AG04449 (cell line): ENCODE measurements at places on chromosomes 13 and 19.

DNA sequence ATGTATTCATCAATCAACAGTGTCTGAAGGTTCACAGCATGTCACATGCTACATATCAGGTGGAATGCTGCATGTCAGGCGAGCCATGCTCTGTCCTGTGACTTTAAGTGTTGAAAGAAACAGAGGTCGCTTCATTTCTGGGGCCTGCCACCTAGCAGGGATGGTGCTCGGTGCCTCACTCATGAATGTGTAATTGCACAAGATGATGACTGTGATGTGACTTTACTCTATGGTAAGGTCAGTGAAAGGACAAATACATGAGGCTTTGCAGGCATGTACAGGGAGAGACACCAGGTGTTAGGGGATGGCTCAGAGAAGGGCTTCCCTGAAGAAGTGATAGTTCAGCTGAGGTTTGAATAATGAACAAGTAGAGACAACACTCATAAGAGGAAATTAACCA, 66.7 kb downstream of the FRY start:
- DNase-seq, result no peak

GRCh38 chr13:41962994-41963393, 2.1 kb upstream of the VWA8 start:
- no peak for DNase-seq

DNA sequence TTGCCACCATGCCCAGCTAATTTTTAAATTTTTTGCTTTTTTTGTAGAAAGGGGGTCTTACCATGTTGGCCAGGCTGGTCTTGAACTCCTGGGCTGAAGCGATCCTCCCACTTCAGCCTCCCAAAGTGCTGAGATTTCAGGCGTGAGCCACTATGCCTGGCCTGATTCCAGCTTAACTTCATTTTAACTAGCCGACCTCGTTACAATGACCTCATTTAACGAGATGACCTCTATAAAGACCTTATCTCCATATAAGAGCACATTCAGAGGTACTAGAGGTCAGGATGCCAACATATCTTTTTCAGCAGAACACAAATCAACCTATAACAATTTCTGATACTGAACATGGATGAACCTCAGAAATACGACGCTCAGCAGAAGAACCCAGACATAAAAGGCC, 10.6 kb downstream of the KCNN1 start:
- DNase-seq, result no peak

GRCh38 chr19:13003081-13003480, 7.8 kb downstream of the NFIX start:
- no peak for DNase-seq

DNA sequence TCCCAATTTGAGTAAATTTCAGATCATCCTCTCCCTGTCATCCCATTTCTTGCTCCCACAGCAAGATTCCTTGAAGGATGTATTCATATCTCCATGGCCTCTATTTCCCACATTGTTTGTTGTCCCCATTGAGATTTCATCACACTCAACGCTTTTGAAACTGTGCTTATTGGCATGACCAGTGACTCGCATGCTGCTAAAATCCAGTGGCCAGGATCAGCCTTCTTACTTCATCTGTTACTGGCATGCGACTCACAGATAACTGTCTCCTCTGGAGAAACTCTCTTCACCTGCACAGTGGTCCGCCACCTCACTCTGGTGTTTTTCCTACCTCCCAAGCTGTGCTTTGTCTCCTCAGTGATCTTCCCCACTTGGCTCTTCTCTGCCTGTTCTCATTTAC, 95.8 kb downstream of the WASF3 start:
- peak; percentile 26 for DNase-seq

DNA sequence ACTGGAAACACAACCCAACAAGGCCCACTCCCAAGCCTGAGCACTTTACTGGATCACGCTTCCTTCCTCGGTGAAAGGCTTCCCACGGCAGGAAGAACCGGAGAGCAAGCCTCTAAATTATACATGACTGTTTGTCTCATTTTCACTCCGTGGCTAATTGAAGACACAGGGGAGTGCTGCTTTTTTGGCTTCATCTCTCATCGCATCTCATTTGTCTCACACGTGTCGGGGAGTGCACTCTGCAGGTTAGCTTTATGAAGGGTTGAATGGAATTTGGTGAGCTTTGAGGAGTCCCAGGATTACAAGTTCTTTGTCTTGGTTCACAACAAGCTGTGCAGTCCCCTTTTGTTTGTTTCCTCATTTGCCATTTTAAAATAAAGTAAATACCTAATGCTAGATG, 544.6 kb downstream of the GPC6 start:
- no peak for DNase-seq

DNA sequence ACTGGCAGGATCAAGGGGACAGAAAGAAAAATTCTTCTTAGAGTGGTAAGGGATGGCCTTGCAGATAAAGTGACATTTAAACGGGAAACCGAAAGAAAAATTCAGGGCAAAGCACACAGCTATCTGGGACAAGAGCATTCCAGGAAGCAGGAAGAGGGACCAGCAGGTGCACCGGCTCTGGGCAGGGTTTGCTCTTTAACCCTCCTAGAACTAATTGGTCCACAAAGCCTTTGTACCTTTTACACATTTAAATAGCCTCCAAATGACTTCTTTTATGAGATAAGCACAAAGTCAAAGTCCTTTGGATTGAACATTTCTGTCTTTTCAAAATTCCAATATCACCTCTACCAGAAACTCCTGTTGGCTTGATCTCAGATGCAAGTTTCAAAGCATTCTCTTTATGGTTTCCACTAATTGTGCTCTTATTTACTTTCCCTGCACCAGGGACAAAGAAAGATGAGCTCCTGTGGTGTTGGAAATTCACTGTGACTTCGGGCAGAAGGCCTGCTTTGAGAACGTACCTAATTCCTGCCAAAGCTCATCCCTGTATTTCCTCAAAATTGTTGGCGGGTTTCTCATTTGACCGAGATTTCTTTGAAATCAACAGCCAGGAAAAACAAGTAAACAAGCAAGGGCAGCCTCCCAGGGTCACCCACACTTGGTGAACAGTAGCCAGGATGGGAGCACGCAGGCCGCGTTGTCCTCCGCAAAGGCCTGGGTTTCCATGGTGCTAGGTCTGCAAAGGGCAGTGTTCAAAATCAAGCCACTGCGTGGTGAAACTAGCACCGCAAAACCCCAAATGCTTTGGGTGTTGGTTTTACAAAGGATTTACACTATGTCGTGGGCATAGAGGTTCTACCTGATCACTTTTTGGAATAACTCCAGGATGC, 98.6 kb downstream of the IRS2 start:
- DNase-seq, result no peak

- DNase-seq, result no peak
Observed at GRCh38 chr19:55056827-55057226, 6.1 kb downstream of the RDH13 start.

DNA sequence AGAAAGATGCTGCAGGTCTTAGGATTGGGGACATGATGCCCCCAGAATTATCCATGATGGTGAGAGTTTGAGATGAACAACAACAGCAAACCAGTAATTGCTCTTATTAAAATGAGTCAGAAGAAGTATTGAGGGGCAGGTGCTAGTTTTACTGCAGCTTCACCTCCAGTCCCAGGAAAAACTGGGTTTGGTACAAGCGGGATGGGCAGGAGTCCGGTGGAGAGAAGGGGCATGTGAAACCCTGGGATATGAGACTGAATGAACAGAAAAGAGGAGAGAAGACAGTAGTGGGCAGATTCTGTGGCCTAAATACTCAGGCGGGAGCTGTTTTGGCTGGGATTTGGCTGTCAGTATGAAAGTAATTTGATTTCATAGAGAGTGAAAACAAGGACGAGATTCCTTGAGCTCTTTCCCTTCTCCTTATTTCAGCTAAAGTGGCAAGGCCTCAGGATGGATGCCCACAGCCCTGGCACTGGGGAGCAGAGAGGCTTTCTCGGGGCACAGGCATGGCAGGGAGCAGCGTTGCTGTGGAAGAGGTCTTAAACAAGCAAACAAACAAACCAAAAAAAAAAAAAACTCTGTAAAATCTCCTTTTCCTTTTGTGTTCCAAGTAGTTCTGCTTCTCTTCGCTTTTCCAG, 30.7 kb downstream of the NFIX start:
- no peak for DNase-seq

GRCh38 chr19:10122045-10122444, 2.3 kb upstream of the EIF3G start:
- DNase-seq, result no peak

DNA sequence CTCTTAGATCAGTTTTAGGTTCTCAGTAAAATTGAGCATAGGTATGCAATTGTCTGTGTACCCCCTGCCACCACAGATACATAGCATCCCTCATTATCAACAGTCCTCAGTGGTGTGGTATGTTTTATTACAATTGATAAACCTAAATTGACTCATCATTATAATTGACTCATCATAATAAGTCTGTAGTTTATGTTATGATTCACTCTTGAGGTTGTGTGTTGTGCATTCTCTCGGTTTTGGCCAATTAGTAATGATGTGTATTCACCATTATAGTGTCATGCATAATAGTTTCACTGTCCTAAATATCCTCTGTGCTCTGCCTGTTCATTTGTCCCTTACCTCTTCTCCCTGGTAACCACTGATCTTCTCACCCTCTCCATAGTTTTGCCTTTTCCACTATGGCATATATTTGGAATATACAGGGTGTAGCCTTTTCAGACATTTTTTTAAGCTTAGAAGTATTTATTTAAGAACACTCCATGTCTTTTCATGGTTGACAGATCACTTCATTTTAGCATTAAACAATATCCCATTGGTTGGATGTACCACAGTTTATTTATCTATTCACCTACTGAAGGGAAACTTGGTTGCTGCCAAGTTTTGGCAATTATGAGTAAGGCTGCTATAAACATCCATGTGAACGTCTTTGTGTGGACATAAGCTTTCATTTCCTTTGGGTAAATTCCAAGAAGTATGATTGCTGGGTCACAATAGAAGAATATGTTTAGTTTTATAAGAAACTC, 1620.6 kb upstream of the MIR17HG start:
- no peak for DNase-seq

DNA sequence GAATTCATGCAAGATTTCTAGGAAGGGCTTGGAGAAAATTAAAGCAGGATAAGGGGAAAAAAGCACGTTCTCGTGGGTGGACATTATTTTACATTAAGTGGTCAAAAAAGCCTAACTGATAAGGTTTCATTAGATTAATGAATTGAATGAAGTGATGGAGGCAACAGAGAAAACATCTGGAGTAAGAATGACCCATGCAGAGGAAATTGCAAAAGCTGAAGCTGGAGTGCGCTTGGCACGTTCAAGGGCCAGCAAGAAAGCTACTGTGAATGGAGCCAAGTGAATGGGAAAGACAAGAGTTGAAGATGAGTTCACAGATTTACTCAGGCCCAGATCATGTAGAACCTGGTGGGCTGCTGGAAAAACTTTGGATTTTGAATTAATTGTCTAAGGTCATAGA, 777.9 kb downstream of the DACH1 start:
- no peak for DNase-seq

DNA sequence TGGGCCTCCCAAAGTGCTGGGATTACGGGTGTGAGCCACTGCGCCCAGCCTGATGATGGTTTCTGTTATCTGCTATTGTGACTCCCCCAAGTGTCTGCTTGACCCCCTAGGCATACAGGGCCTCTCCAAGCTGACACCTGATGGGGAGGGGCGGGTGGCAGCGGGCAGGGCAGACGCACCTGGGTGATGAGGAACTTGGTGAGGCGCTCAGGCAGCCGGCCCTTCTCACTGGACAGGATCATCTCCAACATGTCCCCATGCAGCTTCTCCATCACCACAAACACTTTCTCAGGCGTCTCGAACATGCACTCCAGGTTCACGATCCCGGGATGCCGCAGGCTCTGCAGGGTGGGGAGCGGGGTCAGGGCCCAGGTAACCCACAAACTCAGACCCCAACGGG, 27.6 kb downstream of the PRKD2 start:
- DNase-seq, result no peak

DNA sequence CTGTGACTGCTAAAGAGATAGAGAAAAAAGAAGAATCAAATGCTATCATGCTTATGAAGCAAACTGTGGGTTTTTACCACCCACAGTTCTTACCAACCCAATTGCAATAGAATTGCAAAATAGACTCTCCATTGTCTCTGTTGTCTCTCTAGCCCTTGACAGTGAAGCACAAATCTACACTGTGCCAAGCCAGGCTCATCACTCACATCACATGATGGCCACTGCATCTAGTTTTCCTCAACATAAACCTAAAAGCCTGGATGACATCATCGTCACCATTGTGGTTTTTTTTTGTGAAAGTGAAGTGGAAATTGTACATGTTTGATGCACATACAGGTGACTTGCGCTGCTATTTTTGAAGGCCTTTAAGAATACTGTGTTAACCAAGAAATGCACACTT, 56.1 kb downstream of the KL start:
- DNase-seq, result no peak

DNA sequence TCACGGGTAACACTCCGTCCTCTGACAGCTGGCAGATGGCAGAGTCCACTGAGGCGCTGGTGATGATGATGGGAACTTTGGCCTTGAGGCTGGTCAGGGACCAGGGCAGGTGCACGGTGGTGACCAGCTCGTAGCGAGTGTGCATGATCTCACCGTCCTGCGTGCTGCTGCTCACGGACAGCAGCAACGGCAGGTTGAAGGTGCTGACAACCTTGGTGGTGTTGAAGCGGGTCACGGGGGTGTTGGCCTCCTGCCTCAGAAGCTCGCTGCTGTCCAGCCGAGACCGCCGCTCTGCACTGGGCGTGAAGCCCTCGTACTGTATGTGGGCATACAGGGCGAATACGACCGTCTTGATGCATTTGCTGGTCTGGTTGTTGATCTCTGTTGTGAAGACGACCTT, 11.6 kb downstream of the ARRDC5 start:
- no peak for DNase-seq

DNA sequence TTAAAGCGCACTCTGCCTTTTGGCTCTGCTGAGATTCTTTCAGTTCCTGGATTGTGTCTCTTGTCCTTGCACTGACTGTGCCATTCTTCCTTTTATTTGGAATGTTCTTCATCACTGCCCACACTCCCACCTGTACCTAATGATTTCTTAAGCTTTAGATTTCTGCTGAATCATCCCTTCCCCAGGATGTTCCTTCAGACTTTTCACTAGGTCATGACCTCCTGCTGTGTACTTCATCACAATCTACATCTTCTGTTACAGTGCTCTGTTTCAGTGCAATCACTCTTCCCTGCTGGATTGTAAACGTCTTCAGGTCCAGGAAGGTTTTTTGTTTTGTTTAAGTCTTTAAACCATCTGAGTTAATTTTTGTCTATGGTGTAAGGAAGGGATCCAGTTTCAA, 281.0 kb downstream of the ATP8A2 start:
- DNase-seq, result no peak

GRCh38 chr13:50572129-50572528, 271.4 kb downstream of the DLEU7 start:
- no peak for DNase-seq

DNA sequence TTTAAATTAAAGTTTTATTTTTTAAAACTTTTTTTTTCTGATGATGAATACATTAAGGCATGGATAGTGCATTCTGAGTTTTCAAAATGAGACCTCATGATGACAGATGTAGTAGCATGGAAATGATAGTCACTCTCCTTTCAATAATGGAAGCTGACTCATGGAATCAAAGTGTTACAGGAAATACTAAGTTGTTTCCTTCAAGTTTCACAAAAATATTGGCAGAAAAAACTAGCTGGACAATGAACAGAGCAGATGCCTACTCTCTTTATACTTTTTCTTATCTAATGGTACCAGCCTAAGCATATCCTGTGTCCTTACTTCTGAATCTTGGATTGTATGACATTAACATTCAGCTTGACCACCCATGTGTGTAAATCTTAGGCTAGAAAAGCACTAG, 1337.3 kb downstream of the PCDH9 start:
- DNase-seq, result no peak
